ENCODE measurements at places on chromosomes 5 and 9.
A peak's percentile ranks its signal among the peaks of the same experiment; 100 is the strongest.

DNA sequence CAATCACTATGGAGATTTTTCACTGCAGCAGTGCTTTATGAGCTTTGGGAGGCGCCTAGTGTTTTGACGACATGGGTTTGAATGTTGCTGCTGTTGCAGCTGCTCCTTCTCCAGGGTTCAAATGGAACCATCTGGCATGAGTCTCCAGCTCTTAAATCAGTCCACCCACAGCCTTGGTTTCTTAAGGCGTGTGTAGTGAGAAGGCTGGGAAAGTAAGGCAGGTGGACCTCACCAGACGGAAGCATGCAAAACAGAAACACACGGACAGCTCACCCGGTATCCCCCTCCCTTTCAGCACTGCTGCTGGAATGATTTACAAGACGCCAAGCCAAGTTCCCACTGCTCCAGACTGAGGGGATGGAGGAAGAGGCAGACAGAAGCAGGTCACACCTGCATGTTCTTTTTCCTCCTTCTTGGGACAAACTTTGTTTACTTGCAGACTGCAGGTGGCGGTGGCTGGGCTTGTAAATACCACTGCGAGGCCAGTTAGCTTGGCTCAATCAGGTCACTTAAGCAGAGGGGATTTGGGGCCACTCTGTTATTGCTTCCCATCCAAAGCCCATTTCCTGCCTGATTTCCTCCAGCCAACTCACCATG is 47.4 kb downstream of the ADAM19 start:
- DNase-seq = no peak

DNA sequence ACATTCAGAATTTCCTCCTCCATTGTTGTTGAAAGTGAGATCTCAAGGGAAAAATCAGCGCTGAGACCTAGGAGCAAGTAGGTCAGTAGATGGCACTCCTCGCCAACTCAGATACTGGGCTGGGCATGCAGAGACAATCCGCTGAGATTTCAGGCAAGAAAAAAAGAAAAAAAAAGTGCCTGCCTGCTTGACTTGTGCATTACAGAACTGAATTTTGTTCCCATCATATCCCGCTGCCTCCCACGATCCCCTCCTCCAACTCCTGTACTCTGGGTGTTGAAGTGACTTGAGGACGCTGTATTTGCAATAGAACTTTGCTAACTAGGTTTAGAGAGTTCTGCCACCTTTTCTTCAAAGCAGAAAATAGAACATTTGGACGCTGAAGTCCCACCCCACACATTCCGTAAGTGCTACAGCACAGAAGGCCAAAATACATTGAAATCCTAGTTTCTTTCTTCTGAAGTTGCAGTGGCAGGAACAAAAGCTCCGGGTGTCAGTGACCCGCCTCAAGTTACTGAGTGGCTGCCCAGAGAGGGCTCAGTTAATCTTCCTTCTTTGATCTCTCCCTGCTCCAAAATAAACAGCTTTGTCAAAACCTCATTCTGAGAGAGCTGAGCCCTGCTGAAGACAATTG is 265.8 kb downstream of the MLLT3 start:
- peak; percentile 27 for DNase-seq

DNA sequence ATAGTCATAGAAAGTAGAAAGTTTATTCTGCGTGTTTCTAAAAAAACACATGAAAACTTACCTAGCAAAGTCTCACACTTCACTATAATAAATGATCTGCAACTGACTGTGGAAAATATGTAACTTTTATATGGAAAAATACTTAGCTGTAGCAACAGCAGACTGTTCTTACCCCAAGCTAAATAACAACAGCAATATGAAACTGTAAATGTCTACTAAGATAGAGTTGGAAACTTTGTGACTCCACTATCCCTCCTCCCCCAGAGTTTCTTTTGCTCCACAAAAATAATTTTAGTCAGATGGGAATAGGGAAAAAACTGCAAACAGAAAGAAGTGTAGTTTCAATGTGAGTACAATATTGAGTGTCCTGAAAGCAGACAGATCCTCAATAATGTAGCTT is 21.0 kb downstream of the MLLT3 start:
- no peak for DNase-seq

DNA sequence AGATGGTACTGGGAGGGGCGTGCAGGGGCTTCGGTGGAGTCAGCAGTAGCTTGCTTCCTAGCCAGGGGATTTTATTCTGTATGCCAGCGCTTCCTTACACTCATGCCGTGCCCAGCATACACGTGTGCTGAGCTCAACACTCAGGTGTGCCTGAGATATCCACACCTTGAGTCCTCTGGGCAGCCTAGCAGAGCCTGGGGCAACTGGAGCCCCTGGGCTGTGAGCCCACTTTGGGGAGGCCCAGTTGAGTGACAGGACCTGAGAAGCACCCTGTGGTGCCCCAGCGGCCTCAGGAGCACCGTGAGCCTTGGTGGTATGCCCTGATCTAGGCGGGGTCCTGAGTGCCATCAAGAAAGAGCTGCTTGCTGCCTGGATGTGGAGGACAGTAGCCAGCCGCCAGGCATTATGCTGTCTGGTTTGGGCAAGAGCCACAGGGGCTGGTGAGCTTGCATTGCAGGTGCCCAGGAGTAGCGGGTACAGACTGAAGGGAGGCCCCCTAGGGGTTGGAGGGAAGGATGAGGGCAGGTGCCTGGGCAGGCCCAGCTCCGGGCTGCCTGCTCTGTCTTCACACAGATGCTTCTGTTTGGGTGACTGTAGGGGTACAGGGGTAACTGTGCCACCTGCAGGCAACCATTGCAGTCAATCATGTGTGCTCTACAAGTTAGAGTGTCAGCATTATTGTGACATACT is 42.9 kb downstream of the BNIP1 start:
- DNase-seq = no peak
